ENCODE measurements at places on chromosomes 1 and 21.

DNA sequence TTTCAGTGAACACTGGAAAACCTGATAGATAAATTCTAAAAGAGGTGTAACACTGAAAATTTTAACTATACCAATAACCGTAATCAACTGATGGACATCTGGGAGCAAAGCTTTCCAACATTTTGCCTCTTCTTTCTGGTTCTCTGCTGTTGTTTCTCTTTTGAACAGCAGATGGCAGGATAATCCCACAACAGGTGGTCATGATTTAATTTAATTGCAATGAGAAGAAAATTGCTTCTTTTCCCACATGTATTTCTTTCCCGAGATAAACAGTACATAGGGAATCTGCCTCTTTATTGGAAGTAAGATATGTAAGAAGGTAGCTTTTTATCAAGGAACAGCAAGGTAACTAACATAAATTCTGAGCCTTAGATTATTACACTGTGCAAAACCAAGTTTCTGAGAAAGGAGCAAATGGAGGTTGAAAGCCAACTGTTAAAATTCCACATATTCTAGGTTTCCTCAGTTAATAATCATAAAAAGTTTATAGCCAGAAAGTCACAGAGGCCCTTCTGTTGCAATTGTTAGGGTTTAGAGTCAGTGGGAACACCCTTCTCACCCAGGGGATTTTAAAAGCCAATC is 72.9 kb downstream of the RPS6KA1 start:
- DNase-seq: peak; percentile 56

- DNase-seq: no peak
These were observed 75.8 kb upstream of the TSPAN2 start for GRCh38 chr1:115164940-115165705.

DNA sequence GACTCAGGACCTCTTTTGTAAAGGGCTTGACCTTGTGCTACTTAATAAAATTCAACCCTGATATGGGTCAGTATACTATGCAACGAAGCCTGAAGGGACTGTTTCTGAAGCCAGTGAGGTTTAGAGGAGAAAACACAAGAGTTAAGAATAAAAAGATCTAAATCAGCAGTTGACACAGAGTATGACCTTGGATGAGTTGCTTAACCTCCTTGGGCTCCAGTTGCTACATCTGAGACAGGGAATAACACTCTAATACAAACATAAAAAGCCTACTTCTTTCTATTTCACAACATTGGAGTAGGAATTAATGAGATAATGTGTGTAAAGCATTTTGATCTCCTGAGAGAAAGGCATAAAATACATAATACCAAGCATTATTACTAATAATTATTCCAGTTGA is 882.4 kb upstream of the ADGRL2 start:
- DNase-seq: peak; percentile 40

GRCh38 chr1:28927648-28928313 is 13.4 kb downstream of the EPB41 start:
- DNase-seq: no peak

DNA sequence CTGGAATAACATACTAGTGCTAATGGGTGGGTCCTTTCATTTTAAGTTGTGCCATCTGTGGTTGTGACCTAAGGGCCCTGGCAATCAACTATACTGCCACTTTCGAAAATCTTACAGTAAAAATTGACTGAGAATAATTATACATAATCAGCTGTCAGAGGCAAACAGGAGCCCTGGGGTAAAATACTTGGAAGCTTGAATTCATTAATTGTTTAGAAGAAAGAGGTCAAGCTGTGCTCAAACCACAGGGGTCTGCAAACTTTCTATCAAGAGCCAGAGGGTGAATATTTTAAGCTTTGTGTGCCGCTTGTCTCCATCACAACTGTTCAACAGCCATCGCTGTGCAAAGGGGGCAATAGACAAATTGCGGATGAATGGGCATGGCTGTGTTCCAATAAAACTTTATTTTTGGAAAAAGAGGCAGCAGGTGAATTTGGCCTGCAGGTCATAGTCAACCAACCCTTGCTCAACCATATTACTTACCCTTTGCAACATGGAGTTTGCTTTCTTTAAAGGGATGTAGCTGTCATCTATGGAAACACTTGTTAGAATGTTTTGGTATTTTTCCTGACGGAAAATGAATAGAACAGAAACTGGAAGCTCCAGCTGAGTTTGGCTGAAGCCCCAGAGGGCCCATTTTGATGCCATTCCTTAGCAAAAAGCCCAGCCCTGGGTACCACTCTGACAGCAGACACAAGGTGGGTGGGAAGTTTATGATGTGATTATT is 35.7 kb upstream of the USP1 start:
- no peak for DNase-seq

GRCh38 chr1:96559181-96559580 is 162.4 kb upstream of the PTBP2 start:
- no peak for DNase-seq

DNA sequence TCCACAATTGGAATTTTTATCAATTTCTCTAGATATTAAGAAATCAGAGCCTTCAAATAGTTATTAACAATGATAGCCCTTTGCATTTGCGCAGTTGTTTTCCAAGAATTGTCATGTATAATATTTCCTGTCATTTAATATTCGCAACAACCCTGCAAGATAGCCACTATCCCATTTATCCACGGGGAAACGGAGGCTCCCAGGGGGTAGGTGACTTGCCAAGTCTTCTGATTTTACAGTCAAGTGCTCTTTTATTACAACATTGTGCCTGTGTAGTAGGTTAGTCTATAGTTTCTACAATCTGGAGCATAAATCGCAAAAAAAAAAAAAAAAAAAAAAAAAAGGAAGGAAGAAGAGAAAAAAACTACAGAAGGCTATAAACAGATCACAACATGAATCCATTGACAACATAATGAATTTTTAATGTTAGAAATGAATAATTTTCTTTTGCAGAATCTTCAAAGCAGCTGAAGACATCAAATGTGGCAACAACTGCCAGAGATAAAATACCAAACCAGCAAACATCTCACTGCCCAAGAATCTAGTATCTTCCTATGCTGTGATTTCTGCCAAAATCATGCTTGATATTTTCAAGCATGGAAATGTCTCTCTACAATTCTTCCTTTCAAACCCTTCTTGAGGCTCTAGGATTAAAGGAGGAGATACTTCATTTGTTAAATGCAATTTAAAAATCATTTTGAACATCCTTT is 125.5 kb downstream of the PTPN14 start:
- peak; percentile 51 for DNase-seq
